ENCODE measurements at places on chromosomes 4 and X.
A peak's percentile ranks its signal among the peaks of the same experiment; 100 is the strongest.

- DNase-seq, result no peak
Measured at GRCh38 chrX:125681507-125681906, 361.8 kb downstream of the TEX13C start.

GRCh38 chr4:127783026-127783769, 1.1 kb downstream of the HSPA4L start:
- DNase-seq, result peak; percentile 0

DNA sequence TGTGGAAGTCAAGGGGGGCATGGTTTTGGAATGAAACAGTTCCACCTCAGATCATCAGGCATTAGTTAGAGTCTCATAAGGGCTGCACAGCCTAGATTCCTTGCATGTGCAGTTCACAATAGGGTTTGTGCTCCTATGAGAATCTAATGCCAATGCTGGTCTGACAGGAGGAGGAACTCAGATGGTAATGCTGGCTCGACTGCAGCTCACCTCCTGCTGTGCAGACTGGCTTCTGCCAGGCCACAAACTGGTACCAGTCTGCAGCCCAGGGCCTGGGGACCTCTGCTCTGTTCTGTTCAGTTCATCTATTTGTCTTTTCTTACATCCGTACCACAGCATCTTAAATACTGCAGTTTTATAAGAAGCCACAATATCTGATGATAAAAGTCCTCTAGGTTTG, 12.2 kb upstream of the MSL3 start:
- DNase-seq, result no peak

DNA sequence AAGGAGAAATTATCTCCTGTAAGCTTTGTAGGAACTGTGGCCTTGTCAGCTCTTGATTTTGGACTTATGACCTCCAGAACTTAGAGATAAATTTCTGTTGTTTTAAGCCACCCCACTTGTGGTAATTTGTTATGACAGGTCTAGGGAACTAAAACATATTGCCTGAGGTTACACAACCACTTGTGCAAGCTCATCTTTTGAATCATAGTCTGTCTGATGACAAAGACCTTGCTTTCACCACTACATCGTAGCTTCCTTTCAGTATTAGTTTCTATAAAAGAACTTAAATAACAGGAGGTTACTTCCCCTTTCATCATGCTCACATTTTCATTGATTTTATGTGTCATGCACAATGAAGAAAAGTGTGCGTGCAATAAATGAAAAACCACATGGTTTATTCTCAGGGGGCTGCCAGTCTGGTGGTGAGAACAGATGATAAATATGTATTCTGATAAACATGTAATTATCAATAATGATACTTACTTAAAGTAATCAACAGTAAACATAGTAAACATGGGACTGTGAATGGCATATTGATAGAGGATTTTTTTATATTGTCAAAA, 690.0 kb upstream of the HS3ST1 start:
- DNase-seq, result no peak

DNA sequence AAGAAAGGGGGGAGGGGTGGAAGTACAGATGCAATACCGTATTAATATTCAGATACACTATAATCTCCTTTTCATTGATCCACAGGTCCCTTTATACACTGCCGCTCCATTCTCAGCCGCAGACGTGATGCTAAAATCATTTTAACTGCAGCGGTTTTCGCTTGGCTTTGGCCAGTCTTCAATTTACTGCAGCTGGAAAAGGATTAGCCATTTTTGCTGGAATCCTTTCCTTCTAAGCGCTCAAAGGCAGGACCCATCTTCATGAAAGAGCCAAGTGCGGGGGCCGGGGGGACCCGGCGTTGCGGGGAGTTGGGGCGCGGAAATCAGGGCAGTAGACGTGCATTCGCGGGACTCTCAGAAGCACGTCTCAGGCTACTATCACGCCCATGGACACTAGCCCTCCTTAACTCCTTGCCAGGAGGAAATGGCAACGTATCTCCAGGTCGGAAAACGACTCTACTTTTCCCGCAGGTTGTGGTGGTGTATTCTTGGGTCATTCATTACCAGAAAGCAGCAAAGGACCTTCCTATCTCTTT, 1.7 kb upstream of the PCDH10 start:
- no peak for DNase-seq

- no peak for DNase-seq
Measured at GRCh38 chrX:78957049-78957767, 12.0 kb downstream of the P2RY10 start.

DNA sequence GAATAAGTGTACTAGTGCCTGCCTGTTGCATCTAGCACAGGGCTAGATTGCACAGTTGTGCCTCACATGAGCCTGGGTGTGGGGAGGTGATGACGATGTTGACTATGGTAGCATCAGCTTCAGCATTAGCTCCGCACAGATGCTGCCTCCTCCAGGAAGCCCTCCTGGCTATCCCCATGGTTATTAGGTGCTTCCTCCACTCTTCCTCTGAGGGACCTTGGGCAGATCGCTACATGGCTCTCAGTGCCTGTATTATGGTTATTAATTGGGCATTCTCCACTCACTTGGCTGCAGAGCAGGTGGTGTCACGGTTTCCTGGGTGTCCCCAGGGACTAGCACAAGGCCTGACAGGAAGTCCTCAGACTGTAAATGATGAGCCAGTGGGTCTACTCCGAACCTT, 325.6 kb downstream of the ARHGAP10 start:
- DNase-seq, result no peak

DNA sequence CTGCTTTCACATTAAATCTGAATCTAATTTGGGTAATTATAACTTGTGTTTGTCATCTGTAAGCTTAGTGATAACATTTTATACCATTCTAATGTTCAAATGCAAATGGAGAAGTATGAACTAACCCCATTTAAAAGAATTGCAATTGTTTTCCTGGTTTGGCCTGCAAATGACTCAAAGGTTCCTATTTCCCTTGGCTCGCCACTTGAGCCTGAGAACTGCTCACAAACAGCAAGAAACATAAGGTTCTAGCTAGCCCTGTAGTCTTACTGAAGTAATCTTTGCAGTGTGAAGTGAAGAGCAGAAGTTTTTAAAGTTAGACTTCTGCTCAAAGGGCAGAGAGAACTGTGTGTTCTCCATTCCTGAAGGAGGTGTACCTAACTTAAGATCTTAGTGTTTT, 27.2 kb downstream of the UPRT start:
- no peak for DNase-seq

- DNase-seq, result no peak
Measured at GRCh38 chr4:154076921-154077320, 288.0 kb upstream of the SFRP2 start.

DNA sequence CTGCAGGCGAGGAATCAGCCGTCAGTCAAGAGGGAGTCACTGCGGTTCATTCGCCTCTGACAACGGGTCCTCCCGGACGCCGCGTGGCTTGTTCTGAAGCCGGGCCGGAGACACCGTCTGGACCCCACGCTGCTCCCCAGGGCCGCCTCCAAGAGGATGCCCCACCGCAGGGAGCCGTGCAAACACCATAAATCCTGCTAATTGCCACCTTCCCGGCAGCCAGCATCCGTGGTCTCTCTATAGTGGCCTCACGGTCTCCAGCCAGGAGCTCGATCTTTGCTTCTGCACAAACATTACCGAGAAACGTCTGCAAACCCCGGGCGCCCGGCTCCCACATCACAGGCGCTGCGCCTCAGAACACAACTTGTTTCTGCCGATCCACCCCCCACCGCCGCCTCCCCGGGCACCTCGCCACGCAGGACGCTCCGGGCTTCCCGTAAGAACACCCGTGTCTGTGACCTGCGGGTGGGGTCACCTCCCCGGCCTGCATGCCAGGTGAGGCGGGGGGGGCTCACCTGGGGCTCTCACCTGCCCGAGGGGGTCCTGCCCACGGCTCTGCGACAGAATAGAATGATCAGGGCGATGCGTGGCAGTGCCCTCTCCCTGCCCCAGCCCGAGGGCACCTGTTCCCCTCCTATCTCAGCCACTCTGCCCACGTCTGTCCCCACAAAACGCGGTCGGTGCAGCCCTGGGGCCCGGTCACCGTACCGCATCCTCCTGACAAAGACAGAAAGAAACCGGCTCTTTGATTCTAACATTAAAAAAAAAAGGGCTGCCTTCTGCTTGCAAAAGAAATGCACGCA, 32.4 kb upstream of the PPP2R3B start:
- no peak for DNase-seq

GRCh38 chr4:931194-931959, 739 bp downstream of the GAK start:
- DNase-seq, result no peak

DNA sequence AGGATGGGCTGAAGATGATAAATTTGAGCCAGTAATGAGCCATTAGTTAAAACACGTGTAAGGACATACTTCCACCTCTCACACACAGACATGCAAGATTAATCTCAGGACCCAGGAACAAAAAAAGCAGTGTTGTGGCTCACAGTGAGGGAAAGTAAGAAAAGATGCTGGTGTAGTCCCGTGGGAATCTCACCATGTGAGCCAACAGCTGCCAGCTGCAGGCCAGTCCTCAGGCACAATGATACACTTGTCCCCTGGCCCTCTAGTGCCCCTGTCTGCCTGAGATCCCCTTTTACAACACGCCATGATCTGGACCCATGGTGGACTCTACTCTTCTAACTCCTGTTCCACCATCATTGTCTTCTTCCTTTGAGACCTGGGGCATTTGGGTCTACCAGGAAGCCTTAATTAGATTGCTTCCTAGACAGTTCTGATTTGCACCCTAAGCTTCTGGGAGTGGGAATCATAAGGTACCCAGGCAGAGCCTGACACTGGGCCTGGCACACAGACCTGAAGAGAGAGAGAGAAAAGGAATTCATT, 194.7 kb downstream of the STIM2 start:
- DNase-seq, result no peak

DNA sequence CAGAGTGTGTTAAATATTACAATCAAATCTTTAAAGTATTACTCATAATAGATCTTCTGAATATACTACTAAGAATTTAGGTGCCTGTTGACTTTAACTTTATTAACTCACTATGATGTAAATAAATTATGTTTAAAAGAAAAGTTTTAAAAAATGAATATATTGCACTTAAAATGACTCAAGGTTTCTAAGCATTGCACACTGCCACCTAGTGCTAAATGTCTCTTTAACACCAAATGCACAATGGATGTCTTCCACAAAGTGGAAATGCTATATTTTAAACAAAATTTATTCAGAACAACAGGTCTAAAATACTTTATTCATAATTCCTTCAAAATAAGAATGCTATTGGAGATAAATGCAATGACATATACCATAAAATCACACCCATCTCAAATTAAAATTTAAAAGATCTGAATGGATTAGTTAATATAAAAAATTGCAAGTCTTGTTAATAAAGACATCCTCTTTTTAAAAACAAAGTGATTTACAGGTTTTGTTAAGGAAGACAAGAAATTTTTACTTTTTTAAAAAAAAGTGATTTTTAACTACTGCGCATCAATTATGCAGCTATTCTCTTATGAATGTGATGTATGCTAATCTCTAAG, 5.5 kb downstream of the INPP4B start:
- DNase-seq, result no peak

DNA sequence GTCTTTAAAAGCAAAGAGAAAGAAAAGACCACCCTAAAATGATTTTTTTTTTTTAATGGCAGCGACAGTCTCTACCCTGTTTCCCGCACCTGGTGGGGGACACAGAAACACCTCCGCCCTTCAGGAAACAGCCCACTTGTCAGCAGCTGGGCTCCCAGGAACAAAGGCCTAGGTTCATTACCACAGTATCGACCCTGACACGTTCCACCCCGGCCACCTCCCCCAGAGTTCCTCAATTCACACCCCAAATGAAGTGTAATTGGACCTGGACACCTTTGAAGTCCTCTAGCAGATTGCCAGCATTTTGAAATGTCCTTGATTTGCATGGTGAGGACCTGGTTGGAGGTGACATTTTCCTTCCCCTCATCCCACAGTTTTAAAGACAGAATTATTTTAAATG, 175.0 kb upstream of the BCOR start:
- no peak for DNase-seq

DNA sequence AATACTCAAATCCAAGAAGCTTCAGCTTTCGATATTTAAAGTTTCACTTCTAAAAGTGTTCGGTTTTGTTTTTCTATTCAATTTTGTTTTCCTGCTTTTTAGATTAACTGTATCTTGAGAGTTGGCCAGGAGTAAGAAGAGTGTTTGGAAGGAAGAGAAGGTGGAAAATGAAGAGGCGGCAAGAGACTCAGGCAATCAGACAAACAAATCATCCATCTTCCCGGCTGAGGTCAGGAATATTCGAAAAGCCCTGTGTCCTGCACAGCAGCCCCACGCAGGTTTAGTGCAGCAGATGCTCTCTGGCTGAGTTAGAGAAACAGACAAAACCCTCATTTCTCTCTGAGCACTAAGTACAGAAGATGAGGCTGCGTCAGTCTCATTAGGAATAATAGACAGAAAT, 330.3 kb upstream of the NOCT start:
- no peak for DNase-seq

DNA sequence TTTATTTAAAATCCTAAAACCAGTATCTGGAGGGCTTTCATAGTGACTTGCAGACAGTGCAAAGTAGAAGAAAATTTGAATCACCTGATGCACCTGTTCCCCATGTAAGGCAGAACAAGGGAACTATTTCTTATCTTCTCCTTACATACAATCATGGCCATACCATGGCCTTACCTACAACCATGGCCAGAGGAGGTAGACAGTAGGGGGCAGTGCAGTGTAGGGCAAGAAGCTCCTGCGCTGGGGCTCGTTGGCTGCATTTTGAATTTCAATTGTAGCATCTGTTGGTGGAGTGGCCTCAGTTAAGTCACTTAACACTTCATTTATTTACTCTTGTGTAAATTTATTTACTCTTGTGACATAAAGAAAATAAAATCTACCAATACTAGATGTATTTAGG, 33.0 kb downstream of the GALNTL6 start:
- no peak for DNase-seq

GRCh38 chr4:24598025-24598424, 13.7 kb upstream of the DHX15 start:
- DNase-seq, result no peak

DNA sequence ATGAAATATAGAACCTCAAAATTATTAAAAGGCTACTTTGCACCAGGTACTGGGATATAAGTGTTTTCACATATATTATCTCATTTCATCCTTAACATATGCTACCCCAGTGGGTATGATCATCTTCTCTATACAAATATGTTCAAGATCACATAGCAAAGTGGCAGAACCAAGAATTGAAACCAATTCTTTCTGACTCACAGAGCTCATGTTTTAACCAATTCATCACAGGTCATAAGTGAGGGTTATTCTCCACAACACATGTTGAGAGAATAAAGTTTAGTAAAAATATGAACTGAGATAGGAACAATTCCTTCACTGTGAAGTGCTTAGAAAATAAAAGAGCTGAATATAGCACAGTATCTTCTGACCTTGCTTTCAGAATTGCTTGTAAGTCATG, 442.9 kb upstream of the RASGEF1B start:
- DNase-seq, result no peak

- DNase-seq, result no peak
Measured at GRCh38 chr4:26701786-26702227, 117.9 kb downstream of the TBC1D19 start.

GRCh38 chrX:120625371-120625770, 4.5 kb downstream of the C1GALT1C1 start:
- no peak for DNase-seq
